ENCODE measurements at places on chromosomes 1 and 21. TPM values are rescaled to one million over a fixed set of nuclear protein-coding genes. Genes with fewer than 3 reads are reported as not detected.

Gene ACTRT2
- total RNA-seq = not detected

Gene SPSB1
- 25.9 TPM for total RNA-seq

Gene S100A2
- 152 TPM for total RNA-seq

Gene ANGPTL1
- total RNA-seq = 24.5 TPM

Gene RNF186
- total RNA-seq = 2.7 TPM

Gene SPRR2E
- not detected for total RNA-seq

Gene TOE1
- 10.4 TPM for total RNA-seq

Gene MIXL1
- total RNA-seq = 0.16 TPM

Gene MT1HL1
- total RNA-seq = not detected

Measured in kidney (tissue), 22 donors.